ENCODE measurements at places on chromosomes 16 and 17. TPM values are rescaled to one million over a fixed set of nuclear protein-coding genes. Genes with fewer than 3 reads are reported as not detected.

The OTOP2 gene
- not detected for polyA plus RNA-seq

The PRM1 gene
- polyA plus RNA-seq, result not detected

The CA7 gene
- polyA plus RNA-seq, result not detected

DNA sequence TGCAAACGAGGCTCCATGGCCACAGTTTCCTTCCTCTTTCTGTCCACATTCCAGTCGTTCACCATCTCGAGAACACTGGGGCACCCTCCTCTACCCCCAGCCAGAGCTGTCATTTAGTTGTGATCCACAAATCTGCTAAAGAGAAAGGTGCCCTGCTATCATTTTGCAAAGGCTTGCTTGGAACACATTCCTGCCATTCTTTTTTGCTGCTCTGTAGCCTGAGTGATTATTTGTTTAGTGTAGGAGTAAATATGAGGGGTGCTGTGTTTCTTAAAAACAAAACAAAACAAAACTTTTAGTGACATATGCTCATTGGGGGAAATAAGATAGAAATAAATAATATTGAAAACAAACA is 166.7 kb downstream of the PRKCA start:
- no peak for DNase-seq

GRCh38 chr17:78357177-78357586 is 2.7 kb downstream of the SOCS3 start:
- DNase-seq, result no peak

DNA sequence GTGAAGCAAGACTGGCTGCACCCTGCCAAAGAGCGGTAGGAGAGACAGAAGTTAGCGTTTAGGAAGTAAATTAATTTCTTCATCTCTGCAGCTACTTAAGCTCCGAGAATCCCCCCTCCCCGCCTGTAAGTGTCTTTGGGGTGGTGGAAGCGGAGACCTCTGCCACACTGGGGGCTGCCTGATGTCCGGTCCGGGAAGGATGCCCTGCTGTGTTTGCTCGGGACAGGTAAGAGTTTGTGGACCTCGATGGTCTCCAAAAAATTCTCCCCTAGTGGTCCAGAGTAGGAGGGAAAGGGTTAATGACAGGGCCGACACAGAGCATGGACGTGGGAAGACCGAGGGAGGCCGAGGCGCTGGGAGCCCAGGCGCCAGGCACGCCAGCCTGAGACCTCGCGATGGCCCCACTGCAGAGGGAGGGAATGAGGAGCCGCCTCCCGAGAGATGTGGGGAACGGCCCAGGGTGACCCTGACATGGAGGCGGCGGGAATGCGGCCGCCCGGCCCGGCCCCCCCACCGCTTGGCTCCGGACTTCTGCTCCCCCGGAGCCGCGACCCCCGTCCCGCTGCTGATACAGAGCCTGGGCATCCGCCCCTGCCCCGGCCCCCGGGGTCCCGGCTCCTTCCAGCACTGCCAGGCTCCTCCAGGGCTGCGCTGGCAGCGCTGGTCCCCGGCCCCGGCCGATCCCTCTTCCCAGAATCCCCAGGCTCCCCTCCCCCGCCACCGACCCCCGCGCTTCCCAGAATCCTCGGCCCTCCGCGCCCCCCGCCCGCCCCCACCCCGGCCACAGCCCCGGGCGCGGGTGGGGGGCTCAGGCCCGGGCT is 680 bp downstream of the ZNF629 start:
- DNase-seq, result no peak

DNA sequence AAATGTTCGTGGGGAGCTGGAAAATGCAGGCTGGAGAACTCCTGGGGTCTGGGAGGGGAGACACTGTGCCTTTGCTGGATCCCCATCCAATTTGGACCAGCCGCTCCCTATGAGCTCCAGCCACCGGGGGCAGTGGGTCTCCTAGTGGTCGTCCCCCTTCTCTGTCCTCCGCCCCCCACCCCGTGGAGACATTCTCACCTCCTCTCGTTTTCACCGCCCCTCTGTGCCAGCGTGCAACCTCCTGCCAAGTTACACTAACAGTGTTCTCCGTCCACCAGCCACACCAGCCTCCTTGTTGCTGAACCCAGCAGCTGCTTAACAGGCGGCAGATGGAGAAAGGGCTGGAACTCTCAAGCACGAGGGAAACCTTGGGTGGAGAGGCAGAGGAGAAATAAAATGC is 67.4 kb upstream of the SOX9 start:
- DNase-seq, result no peak
